Urothelium cell line (cell line): ENCODE measurements at places on chromosomes 13 and 19.

GRCh38 chr19:33465834-33466233, 55.8 kb downstream of the PEPD start:
- no peak for DNase-seq

- no peak for DNase-seq
These were observed 8.2 kb downstream of the PROZ start for GRCh38 chr13:113166681-113167080.

DNA sequence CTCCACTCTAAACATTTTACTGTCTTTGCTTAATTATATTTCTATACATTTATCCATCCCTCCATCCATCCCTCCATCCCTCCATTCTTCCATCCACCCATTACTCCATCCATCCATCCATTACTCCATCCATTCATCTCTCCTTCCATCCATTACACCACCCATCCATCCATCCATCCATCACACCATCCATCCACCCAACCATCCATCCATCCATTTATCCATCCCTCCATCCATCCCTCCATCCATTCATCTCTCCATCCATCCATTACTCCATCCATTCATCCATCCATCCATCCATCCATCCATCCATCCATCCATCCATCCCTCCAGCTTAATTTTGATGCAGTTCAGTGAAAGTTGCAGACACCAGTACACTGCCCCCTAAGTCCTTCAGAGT, 5.0 kb upstream of the HIF3A start:
- DNase-seq = no peak

DNA sequence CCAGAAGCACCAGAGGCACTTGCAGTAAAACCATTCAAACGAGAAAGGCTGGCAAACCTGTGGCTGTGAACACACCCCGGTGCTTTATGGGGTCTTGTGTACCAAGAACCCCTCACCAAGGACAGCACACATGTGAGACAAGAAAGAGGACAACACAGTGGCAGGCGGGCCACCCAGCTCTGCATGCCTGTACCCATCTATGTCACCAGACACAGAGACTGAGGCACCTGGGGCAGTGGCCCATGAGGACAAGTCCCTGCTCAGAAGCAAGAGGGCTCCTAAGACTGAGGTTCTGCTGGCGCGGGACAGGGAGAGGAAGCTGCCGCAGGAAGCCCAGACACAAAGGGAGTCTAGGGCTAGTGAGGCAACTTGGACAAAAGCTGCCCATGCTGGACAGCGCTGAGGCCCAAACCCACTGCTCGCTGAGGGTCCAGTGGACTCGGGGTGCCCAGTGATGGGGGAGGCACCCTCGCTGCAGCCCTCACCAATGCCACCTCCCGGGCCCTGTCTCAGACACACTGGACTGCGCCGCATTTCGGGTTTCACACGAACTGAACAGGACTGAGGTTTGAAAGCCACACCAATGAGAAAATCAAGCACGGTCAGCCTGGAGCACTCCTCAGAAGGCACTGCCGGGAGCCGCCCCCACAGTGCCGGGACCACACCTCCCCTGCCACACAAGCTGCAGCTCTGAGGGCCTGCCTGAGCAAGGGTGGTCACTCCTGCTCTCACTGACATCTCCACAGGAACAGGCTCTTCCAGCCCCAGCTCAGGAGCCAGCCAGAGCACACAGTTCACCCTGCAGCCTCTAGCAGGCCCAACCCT, 232.7 kb downstream of the TUBA3C start:
- no peak for DNase-seq

GRCh38 chr13:42331009-42331408, 59.1 kb downstream of the AKAP11 start:
- DNase-seq = no peak
